ENCODE measurements at places on chromosomes 7 and 10. TPM values are rescaled to one million over a fixed set of nuclear protein-coding genes. Genes with fewer than 3 reads are reported as not detected.

Gene ELN
- 24.6 TPM for total RNA-seq

Gene AKR1C2
- total RNA-seq, result 8.7 TPM

Gene HMX2
- total RNA-seq, result 0.47 TPM

DNA sequence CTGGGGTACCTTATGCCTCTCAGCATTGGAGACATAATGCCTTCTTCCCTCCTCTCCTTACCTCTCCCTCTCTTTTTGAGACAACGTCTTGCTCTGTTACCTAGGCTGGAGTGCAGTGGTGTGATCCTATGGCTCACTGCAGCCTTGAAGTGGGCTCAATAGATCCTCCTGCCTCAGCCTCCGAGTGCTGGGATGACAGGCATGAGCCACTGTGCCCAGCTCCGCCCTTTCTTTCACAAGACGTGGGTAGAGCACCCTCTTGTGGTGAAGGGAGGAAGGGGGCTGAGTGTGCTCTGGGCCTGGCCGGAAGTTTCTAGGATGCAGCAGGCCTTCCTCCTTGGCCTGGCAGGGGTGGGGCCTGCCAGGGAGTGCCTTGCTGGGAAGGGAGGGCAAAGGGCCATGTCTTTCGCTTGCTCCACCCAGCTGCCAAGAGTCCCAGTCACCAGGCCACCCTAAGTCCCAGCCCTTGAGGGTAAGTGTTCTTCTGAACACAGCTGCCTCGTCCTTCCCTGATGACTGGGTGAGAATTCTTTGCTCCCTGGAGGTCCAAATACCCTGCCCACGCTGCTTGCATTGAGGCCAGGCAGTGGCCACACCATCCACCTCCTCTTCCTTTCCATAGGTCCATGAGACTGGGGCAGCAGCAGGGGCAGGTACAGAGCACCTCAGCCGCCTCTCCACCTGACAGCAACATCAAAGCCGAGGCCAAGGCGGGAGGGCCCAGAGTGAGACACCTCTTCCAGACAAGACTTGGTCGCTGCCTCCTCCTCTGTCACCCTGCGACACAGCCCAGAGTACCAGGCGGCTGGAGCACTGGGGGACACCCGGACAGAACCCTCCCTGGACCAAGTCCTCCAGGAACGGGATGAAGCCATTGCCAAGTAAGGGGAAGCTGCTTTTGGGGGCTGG, 3.7 kb downstream of the ABHD11 start:
- H3K27me3 ChIP-seq, result no peaks in the 10 kb centered on the region
- peak overlapping the region; percentile 39 for H3K27ac ChIP-seq
- no peak overlapping the region for H3K4me3 ChIP-seq
- peak; percentile 89 for DNase-seq

GRCh38 chr7:50960621-50961310, 178.1 kb upstream of the GRB10 start:
- H3K4me1 ChIP-seq, result peaks cover 8% of the 10 kb centered on the region
- DNase-seq, result no peak
- no peaks in the 10 kb centered on the region for H3K27me3 ChIP-seq
- no peak overlapping the region for H3K4me3 ChIP-seq
- no peaks in the 10 kb centered on the region for H3K36me3 ChIP-seq
- H3K27ac ChIP-seq, result no peak overlapping the region

DNA sequence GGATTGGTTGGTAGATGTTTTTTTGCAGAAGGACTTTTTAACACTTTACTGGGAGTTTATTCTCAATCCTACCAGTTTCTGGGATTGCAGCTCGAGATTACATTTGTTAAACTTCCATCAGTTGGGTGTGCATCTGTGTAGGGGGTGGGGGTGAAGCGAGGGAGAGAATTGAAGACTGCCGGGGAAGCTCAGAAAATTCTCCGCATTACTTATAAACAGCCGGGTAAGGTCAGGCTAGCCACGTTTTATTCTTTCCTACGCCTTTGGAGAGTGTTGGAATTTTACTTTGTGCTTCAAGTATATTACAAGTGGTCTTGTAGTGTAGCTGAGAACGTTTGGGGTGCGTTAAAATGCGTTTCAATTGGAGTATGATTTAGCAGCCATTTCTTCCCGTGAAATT, 1.1 kb downstream of the PALS2 start:
- peak overlapping the region; percentile 74 for H3K4me3 ChIP-seq
- H3K27me3 ChIP-seq, result no peaks in the 10 kb centered on the region
- no peak for DNase-seq
- H3K36me3 ChIP-seq, result no peaks in the 10 kb centered on the region
- H3K4me1 ChIP-seq, result peaks cover 7% of the 10 kb centered on the region

Data from testis (tissue), 5 donors.